Panc1 (cell line): ENCODE measurements at places on chromosomes 16 and 17. TPM values are rescaled to one million over a fixed set of nuclear protein-coding genes. Genes with fewer than 3 reads are reported as not detected.

Gene PAQR4
- total RNA-seq, result 51.8 TPM

Gene CHP2
- total RNA-seq, result not detected

Gene PYDC1
- total RNA-seq, result not detected

Gene CDH5
- total RNA-seq, result 0.18 TPM

Gene NPW
- 15.3 TPM for total RNA-seq

Gene FOXN1
- not detected for total RNA-seq

Gene CDH13
- not detected for total RNA-seq

Gene LRRC37A2
- total RNA-seq, result 8.1 TPM

Gene ABCC6
- total RNA-seq, result 2.9 TPM

Gene CCL15
- not detected for total RNA-seq

Gene FOXC2
- total RNA-seq, result 14.9 TPM

Gene NMT1
- 105 TPM for total RNA-seq

DNA sequence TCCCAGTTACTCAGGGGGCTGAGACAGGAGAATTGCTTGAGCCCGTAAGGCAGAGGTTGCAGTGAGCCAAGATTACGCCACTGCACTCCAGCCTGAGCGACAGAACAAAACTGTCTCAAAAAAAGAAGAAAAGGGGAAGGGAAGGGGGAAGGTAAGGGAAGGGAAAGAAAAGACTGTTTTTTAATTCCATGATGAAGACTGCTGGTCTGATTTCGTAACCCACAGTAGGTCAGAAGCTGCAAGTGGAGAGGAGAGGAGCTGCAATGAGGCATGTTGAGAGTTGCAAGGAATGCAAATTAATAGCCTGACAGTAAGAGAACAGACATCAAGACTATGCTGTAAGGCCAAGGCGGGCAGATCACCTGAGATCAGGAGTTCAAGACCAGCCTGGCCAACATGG lies 33.3 kb downstream of the HELZ start:
- no peak for DNase-seq

DNA sequence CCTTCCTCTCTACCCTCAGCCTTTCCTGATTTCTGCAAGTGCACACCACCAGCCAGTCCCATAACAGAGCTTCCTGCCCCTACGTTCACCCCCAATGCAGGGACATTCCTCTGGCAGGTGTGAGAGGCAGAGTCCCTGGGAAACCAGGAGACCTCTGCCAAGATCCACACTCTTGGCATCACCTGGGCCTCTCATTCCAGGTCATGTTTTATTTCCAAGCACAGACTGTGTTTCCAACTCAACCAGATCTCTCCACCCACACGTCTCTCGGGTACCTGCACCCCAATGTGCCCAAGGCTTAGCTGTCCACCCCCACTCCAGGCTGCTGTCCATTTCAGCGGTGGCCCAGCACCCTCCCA lies 21.0 kb upstream of the PHB1 start:
- DNase-seq, result no peak

- DNase-seq, result peak; percentile 39
These were observed 318.9 kb downstream of the MAP2K6 start for GRCh38 chr17:69733171-69734012.

DNA sequence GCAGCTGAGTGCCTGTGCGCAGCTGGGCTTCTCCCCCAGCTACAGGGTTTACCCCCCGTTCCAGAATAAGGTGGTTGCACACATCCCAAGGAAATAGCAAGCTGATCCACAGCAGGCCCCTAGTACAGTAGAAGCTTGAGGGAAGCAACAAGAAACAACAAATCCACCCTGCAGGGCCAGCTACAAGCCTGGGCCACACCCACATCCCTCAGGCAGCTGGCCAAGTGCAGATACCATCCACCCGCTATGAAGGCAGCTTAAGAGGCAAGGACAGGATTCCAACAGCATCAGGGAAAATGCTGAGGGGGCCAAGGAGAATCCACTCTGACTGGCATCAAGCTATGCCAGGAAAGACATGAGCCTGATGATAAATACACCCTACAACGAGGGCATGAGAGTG lies 66.9 kb upstream of the RCVRN start:
- DNase-seq, result no peak

GRCh38 chr16:2708955-2709587 lies 11.0 kb downstream of the PRSS27 start:
- DNase-seq, result no peak

GRCh38 chr16:52976539-52977167 lies 76.0 kb downstream of the CHD9NB start:
- DNase-seq, result no peak

DNA sequence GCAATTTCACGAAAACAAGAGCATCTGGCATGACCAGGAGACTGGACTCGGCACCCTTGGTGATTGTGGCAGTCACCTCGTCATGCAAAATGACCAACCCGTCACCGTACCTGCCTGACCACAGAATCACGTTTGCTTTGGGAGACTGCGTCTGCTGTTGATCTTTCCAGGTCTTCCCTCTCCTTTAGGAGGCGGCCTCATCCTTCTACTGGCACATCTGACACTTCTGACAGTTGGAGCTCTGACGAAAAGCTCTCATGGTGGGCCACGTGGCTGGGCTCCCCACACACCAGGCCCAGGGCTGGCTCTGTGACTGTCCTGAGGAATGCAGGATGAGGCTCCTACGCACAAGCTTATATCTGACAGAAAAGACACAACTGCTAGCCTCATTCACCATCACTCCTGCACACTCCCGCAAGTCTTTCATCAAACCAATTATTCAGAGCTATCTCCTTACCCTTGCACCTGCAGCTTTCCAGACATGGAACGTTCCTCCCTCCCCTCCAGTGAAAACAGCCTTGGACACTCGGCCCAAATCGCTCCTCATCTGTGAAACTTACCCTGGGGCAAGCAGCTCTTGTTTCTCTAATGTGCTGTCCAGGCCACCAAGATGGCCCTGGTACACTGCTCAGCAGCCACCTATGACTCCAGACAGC lies 3.6 kb downstream of the TRAP1 start:
- no peak for DNase-seq

- DNase-seq, result no peak
These were observed 7.2 kb downstream of the CTF1 start for GRCh38 chr16:30903596-30903995.

- DNase-seq, result no peak
These were observed 29.5 kb downstream of the FA2H start for GRCh38 chr16:74745109-74745615.

DNA sequence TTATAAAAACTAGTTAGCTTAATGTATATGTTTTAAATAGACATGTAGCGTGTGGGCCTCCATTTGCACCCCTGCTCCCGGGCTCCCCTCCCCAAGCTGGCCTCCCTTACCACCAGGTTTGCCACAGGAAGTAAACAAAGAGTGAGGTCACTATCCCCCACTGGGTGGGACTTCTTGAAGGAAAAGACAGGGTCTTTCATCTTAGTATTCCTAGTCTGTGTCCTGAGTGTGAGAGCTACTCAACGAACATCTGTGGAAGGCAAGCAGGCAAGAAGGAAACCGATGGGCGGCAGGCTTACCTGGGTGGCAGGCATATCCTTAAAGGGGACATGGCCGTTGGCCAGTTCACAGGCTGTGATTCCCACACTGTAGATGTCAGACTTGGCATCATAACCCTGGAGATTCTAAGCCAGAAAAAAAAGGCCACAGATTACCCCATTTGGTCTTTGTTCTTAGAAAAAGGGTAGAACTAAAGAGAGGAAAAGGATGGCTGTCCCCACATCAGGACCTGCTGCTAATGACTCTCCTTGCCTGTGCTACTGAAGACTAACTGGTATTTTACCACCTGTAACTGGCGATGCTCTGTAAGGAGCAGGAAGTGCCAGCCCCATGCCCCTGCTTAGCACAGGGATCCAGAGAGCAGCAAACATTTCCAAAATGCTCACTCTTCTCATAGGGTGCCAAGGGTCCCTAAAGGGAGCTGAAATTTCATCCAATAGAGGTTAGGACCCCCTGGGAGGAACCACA lies 6.6 kb upstream of the LIMD2 start:
- no peak for DNase-seq

- DNase-seq, result no peak
These were observed 34.6 kb downstream of the CIBAR2 start for GRCh38 chr16:85077576-85078125.

- no peak for DNase-seq
These were observed 235.1 kb downstream of the ABCC12 start for GRCh38 chr16:47920709-47921108.

DNA sequence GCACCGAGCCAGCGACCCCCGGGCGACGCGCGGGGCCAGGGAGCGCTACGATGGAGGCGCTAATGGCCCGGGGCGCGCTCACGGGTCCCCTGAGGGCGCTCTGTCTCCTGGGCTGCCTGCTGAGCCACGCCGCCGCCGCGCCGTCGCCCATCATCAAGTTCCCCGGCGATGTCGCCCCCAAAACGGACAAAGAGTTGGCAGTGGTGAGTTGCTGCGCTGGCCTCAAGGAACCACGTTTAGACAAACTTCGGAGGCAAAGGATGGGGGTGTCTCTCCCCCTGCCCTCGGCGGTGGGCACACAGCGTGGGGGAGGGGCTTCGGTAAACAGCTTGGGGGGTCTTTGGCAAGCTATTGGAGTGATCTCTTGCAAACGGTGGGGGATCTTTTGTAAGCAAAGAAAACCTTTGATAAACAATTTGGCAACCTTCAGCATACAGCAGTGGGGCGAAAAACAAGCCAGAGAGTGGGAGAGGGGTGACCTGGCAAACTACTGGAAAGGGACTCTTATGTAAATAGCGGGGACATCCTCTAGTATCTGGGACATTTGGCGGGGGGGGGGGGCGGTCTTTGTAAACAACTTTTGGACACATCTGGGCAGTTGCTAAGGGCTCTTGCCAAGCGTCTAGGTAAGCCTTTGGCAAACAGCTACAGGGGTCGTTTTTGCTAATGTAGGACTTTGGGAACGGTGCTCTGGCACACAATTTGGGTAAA lies 587 bp downstream of the MMP2 start:
- no peak for DNase-seq

DNA sequence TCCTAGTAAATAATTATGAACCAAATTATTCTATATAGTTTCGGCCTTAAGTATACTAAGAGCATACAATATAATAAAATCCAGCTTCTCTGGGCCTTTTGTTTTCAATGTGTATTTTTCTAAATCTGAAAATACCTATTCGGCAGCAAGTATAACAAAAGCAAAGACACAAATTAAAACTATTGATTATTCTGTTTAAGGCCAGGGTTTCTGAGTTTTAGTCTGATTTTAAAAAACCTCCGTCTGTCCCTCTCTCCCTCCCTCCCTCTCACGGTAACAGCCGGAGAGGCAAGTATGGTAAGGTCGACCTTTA lies 1.5 kb downstream of the TOB1 start:
- DNase-seq, result no peak

GRCh38 chr16:2085669-2086068 lies 37.9 kb downstream of the TSC2 start:
- DNase-seq, result no peak

- DNase-seq, result no peak
These were observed 34.6 kb downstream of the ATP6V0A1 start for GRCh38 chr17:42493319-42493718.

DNA sequence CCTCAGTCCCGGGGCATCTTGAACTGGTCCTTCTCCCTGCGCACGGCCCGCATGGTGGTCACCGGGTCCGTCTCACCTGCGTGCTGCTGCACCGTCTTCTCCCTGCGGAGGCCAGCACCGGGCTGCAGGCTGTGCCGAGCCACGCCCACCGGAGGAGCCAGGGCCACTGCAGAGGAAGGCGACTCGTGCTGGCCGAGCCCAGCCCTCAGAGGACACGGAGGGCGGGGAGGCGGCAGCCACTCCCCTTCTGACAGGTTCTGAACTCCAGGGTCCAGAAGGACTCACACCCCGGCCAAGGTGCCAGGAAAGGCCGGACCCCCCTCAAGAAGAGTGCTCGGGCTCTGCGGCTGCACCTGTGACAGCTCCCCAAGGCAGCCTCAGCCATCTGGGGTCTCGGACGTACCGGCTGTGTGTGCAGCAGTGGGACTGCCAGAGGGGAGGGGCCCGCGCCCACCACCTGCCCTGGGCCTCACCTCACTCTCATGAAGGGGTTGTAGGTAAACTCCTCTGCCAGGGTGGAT lies 15.8 kb upstream of the IGFALS start:
- DNase-seq, result no peak

GRCh38 chr16:85391175-85391707 lies 221.9 kb upstream of the GSE1 start:
- no peak for DNase-seq

DNA sequence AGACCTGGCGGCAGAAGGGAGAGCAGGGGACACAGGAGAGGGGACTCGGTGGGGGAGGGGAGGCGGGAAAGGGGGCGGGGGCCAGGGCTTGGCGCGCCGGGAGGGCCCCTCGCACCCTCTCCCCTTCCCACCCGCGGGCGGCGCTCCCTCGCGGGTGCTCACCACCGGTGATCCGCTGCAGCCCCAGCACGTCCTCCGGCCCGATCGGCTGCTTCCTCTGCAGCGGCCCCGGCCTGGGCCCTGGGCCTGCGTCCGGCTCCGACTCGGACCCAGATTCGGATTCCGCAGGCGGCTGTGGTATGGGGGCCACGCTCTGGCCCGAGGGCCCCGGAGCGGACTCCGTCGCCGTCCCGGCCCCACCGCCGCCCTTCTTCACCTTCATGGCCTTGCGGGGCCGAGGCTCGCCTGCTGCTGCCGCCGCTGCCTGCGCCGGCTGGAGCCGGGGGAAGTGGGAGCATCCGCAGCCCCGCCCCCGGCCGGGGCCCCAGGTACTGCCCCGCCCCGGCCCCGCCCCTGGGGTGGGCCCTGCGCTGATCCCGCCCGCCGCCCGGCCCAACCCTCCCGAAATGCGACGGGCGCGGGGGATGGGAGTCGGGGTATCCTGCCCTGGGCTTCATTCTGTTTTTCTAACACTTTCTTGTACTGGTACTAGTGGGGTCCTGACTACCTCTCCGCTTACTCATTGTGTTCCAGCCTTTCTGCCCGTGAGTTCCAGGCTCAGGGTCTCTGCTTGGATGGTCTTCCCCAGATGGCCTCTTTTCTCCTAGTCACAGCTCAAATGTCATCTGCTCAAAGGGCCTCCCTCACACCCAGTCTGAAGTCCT lies at the start of gene UNC119:
Gene UNC119 (minus strand): TSS at position 449 of the 824 bp plus-strand sequence. CDS start 67 bp downstream, at position 382.
- DNase-seq, result no peak

DNA sequence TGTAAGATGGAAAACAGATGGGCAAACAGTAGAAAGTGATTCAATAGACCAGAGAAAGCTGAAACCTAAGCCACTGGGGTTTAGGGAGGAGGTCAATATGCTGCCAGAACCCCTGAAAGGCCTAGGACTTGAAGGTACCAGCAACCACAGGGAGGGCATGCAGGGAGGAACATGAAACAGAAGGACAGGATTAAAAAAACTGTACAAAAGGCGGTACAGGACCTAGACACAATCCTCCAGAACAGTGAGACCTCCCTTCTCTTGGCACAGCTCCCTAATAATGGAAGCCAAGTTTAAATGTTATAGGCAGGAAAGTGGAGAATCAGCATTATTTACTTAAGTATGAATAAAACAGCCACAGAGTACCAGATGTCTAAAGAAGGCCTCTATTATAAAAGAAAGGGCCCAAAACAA lies 105.5 kb downstream of the SPAG9 start:
- no peak for DNase-seq

- DNase-seq, result no peak
These were observed 4.5 kb upstream of the TCAP start for GRCh38 chr17:39660397-39661385.
